ENCODE measurements at places on chromosomes 6 and 20.
A peak's percentile ranks its signal among the peaks of the same experiment; 100 is the strongest.

DNA sequence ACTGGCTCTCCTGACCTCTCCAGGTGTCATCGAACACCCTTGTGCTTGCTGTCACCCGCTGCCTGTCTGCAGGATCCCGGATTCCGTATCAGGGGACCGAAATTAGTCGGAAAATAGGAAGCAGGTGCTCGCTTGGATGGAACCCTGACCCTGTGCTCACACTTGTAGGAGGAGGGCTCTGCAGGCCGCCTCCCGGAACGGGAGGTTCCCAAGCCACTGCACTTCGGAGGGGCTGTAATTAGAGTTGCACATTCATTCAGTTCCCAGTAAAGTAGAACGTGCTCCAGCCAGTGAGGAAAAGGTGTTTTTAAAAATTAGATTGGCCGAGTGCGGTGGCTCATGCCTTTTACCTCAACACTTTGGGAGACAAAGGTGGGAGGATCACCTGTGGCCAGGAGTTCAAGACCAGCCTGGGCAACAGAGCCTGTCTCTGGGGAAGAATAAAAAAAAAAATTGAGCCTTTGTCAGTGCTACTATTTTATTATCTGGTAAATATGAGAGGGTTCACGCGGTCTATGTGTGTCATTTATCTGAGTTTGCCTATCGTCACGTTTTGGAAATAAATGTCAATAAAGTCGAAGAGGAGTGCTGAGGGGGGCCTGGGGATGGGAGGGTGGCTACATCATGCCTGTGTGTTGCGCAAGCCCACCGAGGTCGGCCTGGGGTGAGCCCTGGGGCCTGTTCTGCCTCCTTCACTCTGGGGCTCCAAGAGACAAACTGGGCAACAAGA is 1.5 kb upstream of the GMEB2 start:
- peak; percentile 60 for DNase-seq

GRCh38 chr6:2503816-2504494 is 246.8 kb downstream of the MYLK4 start:
- peak; percentile 78 for DNase-seq

DNA sequence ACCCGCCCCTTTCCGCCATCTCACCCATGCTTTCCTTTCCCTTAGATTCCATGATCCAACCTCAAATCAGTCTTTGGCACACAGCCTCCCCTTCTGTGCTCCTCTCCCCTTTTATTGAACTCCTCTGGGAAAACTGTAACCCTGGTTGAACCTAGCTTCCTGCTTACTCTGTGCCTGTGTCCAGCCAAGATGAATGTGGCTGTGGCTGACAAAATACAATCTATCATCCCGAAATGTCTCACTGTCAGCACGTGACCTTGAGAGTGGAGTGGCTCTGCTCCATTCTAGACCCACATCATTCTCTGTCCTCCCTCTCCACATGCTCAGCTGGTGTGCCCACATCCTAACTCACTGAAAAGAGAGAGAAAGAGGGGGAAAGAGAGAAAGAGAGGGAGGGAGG is 11.0 kb downstream of the NCR2 start:
- DNase-seq = no peak

- no peak for DNase-seq
Measured at GRCh38 chr20:58990651-58991445, 9.8 kb downstream of the NELFCD start.

DNA sequence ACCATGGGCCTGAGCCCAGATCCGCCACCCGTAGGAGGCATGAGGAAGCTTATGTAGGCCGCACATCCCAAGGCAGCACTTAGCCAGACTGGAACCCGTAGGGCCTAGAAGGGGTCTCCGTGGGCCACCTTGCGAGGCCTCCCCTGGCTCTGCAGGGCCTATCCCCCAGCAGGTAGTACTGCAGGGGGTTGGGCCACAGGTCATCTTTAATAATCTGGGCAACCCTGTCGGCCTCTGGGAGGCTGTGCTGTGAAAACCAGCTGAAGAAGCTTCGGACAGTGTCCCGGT is 18.5 kb downstream of the PLAGL2 start:
- no peak for DNase-seq

DNA sequence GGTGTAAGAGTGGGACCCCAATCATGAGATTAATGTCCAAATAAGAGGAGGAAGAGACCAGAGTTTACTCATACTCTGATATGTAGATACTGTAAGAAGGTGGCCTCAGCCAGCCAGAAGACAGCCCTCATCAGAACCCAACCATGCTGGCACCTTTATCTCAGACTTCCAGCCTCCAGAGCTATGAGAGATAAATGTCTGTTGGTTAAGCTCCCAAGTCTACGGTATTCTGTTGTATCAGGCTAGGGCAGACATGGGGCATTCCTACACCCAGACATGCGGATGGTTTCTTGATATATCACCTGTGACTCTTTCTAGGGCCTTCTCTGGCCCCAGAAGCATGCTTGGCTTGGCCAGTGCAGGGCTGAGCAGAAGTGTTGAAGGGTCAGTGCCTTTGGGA is 247.4 kb upstream of the RIN2 start:
- no peak for DNase-seq

DNA sequence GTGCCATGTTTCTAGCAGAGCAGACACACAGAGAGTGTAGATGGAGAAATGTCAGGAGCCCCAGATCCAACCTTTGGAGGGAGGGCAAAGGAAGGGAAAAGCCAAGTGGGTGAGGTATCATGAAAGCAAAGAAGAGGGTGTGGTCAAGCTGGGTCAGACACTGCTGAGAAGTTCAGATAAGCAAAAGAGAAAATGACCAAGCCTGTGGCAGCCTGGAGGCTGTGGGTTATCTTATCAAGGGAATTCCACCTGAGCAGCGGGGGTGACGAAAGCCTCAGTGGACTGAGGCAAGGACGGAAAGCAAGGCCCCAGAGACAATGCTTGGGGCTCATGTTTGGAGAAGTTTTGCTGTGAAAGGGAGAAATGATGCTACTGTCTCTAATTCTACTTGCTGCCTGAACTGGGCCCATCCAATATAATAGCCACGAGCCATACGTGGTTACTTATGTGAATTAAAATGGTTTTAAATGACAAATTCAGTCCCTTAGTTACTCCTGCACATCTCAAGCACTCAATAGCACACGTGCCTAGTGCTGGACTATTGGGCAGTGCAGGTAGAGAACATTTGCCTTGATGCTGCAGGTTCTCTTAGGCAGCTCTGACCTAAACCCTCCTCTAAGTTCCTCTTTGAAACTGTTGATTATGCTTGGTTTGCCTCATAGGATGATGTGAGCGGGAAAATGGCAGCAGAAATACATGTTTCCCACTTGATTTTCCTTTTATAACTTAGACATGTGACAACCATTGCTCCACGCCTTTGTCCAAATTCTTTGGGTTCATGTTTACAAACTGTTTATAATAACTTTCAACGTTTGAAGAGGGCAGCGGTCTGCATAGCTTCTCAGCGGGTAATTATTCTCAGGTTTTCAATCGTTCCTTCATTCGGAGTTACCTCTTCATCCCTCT is 63.7 kb downstream of the SLC22A23 start:
- DNase-seq = no peak

GRCh38 chr20:38253571-38253970 is 7.0 kb downstream of the KIAA1755 start:
- no peak for DNase-seq

DNA sequence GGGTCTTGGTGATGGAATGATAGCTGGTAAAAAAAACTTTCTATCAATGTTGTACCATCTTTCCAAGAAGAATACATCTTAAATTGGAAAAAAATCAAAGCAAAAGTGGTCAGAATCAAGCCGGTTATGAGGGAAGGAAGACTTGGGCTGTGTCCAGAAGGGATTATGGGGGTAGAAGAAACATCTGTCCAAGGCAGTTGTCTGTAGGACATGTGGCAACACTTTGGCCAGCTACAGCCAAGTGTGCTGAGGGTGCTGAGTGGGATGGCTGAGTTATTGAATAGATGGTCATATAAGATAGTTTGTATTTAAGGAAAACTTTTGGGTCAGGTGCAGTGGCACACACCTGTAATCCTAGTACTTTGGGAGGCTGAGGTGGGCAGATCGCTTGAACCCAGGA is 38.4 kb downstream of the INSM1 start:
- no peak for DNase-seq

DNA sequence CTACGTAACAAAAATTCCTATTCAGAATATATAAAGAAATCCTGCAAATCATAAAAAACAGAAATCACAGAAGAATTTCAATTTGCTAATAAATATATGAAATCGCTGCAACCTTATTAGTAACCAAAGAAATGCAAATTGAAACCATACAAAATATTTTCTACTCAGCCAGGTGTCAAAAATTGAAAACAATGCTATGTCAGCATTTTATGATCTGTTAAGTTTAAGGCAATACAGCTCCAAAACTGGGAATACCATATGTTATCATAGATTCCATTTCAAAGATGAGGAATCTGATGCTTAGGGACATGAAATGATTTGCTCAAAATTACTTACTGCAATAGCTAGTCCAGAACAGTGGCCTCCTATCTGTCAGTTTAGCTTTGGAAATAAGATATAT is 168.9 kb downstream of the ID4 start:
- no peak for DNase-seq

GRCh38 chr6:9044426-9044825 is 609.1 kb upstream of the SLC35B3 start:
- no peak for DNase-seq

DNA sequence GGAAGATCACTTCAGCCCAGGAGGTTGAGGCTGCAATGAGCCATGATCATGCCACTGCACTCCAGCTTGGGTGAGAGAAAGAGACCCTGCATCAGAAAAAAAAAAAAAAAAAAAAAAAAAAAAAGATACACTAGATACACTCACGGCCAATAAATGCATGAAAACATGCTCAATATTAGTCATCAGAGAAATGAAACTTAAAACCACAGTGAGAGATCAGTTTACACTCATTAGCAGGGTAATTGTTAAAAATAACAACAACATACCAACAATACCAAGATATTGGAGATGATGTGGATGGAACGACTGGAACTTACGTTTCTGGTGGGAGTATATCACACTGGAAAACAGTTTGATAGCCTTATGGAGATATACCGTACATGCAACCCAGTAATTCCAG is 29.9 kb downstream of the HS3ST5 start:
- no peak for DNase-seq

DNA sequence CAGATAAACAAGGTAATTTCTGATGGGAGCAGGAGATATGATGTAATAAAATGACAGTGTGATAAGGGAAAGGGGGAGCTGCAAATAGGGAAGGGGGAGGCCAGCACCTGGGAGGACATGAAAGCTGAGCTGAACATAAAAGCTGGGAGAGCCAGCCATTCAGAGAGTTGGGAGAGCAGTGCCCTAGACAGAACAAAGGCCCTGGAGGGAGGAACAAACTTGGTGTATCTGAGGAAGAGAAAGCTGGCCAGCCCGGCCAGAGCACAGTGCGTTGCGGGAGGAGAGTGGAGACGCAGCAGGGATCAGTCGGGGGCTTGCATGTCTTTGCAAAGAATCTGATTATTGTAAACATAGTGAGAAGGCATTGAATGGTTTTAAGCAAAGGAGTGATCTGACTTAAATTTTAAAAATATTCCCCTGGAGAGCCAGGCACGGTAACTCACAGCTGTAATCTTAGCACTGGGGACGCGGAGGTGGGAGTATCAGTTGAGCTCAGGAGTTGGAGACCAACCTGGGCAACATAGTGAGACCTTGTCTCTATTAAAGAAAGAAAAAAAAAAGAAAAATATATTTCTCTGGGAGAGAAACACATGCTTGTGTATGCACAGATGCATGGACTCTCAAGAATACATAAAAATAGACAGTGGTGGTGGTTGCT is 318.2 kb downstream of the ZFAND3 start:
- DNase-seq = no peak

DNA sequence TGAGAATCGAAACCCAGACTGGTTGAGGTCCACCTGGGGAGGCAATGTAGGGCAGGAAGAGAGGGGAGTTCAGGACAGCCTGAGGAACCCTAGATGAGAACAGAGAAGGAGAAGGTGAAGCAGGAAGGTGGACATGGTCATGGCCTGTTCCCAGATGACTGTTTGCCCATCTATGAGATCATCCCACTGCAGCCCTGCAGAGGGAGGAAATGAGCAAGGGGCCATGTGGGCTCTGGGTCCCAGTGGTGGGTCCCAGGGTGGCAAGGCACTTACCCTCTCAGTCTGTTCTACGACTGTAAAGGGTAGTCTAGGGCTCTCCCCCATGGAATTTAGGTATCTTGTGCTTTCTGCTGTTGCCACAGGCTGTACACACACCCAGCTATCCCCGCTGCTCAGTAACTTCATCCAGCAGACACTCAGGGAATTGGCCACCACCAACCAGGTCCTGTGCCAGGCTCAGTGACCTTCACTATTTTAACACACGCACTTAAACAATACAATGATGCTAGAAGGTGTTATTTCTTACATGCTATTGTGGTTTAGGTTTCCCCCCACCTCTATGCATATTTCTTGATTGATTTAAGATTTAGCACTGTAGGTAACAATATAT is 89.8 kb downstream of the TOX2 start:
- no peak for DNase-seq

DNA sequence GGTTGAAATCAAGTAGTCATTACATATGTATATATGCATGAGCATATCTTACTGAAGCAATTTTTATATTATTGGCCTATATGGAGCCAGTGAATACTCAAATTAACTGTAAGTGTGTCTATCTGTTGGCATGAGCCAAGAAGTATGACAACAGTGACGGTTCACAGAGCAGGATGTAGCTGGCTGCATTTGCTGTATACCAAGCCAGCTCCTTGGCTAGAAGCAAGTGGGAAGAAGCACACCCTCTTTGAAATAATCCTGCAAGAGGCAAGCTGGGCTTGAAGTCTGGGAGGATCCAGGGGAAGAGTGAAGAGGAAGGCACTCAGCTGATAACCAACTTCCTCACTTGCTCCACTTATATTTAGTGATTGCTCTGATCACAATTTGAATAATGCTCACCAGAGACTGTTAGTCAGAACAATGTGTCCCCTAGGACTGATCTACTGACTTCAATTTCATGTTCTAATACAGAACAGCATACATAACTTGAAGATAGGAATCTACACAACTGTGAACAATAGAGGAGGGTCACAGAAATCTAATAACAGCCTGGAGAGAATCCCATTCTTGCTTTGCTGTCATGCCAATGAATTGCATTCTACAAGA is 497.3 kb downstream of the PRKN start:
- DNase-seq = no peak

DNA sequence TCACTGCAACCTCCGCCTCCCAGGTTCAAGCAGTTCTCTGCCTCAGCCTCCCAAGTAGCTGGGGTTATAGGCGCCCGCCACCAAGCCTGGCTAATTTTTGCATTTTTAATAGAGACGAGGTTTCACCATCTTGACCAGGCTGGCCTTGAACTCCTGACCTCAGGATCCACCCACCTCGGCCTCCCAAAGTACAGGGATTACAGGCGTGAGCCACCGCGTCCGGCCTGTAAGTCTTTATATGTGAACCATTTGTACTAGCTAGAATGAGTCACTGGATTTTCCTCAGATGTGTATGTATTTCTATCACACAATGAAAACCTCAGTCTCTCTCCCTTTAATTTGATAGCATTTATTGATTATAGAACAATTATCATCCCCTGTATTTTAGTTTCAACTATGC is 34.0 kb downstream of the ITCH start:
- no peak for DNase-seq

Data from kidney glomerular epithelial cell (primary cell).